ENCODE measurements at places on chromosomes 12 and 14. TPM values are rescaled to one million over a fixed set of nuclear protein-coding genes. Genes with fewer than 3 reads are reported as not detected.

GRCh38 chr12:52349196-52349595 lies 18.1 kb downstream of the KRT85 start:
- no peak for DNase-seq

DNA sequence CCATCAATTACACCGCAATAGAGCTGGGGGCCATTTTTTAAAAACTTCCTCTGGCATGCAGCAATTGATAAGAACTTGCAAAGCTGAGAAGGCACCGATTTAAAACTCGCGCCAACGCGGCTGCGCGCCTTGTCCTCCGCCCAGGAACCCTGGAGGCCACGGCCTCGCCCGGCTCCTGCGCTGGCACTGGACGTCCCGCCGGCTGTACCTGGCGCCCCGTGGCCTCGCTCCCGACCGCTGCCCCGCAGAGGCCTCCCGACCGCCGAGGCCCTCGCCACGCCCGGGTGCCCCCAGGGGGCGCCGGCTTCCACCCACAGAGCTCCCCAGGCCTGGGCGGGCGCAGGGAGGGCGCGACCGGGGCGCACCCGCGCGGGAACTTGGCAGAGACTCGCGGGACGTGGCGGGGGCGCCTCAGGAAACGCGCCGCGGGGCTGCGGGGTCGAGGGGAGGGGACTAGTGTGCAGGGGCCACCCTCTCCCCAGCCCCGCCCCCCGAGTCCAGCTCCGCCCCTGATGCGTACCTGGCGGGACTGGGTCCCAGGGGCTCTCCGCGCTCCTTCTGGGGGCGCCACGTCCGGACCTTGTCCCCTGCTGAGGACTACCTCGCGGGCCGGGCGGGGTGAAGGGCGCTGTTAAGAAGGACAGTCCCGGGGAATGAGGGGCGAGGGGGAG lies 65.7 kb downstream of the TNFAIP2 start:
- no peak for DNase-seq

The CISTR gene
- not detected for total RNA-seq

GRCh38 chr14:76710056-76711010 lies 50.9 kb upstream of the VASH1 start:
- no peak for DNase-seq

DNA sequence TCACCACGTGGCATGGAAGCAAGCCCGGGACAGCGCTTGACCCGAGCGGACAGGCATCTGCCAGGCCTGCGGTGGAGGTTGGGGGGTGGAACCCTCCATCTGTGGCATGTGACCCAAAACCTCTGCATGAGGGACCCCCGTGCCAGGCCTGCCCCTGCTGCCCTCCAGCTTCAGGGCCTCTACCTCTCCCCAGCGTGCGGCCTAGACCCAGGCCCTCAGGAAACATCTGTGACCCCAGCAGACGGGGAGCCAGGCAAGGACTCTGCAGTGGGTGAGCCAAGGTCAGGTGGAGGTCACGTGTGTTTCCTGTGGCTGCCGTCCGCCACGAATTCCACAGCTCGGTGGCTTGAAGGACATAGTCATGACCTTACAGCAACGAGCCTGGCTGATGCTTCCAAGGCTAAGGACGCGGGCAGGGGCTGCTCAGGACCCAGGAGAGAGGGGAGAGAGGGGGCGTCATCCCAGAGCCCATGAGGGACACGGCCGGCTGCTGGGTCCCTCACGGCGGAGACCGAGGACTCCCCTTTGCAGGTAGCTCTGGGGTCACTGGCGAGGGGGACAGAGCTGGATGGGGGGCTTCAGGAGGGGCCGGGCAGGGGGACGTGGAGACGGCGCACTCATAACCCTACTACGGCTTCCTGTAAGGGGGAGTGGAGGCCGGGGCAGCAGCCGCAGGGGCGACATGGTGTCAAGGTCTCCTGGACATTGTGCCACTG lies 91.5 kb downstream of the GALNT9 start:
- no peak for DNase-seq

- no peak for DNase-seq
Observed at GRCh38 chr12:52794479-52795331, 1.2 kb downstream of the KRT3 start.
